ENCODE measurements at places on chromosomes 4 and X. TPM values are rescaled to one million over a fixed set of nuclear protein-coding genes. Genes with fewer than 3 reads are reported as not detected.
A peak's percentile ranks its signal among the peaks of the same experiment; 100 is the strongest.

DNA sequence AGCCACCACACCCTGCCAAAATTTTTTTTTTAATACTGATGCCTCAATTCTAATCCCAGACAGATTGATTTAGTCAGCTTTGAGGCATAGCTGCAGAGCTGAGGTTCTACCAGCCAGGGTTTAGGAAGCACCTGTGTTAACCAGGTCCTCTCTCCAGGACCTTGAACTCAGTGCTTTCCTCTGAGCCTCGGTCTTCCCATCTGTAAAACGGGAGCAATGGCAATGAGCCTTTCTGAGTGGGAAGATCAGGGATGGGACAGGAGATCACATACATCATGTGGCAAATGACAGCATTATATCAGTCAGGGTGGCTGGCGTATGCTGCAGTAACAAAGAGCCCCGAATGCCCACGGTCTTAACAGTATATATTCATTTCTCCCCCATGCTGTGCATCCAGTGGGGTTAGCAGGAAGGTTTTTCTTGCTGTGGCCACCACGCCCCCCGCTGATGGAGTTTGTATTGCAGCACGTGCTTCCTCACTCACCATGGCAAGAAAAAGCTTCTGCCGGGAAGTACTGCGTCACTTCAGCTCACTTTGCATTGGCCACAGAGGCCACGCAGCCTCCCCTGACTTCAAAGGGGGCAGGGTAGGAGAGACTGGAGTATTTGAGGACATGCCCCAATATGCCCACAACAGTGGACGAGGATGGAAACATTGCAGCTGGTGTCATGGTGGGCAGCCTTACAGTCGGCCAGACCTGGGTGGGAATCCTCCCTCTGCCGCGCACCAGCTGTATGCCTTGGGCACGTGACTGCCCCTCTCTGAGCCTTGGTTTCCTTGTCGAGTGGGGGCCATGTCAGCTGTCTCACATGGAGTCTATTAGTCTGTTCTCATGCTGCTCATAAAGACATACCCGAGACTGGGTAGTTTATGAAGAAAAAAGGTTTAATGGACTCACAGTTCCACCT, 24.1 kb upstream of the MRFAP1 start:
- DNase-seq: no peak

GRCh38 chr4:74675673-74676279, 118.5 kb downstream of the BTC start:
- peak; percentile 6 for DNase-seq

GRCh38 chrX:100328351-100328750, 81.7 kb downstream of the PCDH19 start:
- DNase-seq: no peak

Gene MAGEA9B
- total RNA-seq: not detected

- peak; percentile 70 for DNase-seq
Measured at GRCh38 chrX:16882702-16883486, 12.7 kb upstream of the RBBP7 start.

DNA sequence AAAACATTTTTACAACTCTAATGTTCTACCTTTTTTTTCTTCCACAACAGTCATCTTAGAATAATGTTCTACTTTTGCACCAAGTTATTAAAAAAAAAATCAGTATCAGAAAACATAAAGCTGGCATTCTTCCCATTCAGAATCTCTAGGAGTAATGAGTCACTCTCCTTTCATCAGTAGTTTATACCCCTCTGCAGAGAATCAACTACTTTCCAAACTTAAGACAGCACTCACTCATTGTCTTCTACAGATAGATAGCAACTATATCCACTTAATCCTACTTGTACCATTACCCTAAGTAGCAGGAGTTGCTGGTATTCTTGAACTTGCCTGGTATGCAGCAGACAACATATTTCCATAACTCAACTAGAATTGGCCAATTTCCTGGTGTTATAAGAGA, 3.2 kb downstream of the TIGD4 start:
- DNase-seq: no peak

Gene PLS3
- total RNA-seq: 1.3 TPM

- no peak for DNase-seq
Measured at GRCh38 chr4:89860971-89861370, 24.0 kb upstream of the SNCA start.

DNA sequence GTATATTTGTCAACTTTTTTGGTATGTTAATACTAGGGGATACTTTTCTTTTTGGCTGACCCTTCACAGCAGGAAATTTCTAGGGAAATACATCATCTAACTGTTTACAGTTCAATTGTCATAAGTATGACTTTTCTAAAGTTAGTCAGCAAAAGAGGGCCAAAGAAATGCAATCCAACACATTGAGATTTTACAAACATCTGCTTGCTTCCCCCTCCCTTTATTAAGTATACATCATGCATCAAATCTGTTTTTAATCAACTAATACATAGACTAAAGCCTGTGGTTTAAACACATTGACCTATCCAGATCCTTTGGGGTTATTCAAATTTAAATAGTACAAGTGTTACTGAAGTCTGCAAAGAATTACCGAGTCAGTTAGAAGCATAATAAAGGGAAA, 93.9 kb downstream of the MID1 start:
- DNase-seq: no peak

- no peak for DNase-seq
Measured at GRCh38 chrX:16465081-16465876, 184.7 kb upstream of the S100G start.

Gene CSAG2
- not detected for total RNA-seq

GRCh38 chr4:60345392-60345791, 854.7 kb upstream of the ADGRL3 start:
- no peak for DNase-seq

DNA sequence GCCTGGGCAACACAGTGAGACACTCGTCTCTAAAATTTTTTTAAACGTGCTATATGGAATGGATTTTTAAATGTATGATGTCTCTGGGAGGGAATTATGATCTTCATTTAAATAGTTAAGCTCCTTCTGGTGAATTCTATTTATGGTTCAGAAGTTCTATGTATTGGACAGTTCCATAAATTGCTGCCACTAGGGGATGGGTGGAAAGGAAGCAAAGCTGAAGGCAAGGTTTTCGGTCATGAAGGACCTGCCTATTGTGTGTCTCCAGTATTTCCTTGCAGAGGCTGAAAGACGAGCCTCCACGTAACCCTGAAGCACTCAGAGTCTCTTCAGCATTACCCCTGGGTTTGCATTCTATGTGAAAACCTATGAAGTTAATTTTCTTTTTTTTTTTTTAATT, 451.5 kb upstream of the FAT1 start:
- no peak for DNase-seq

DNA sequence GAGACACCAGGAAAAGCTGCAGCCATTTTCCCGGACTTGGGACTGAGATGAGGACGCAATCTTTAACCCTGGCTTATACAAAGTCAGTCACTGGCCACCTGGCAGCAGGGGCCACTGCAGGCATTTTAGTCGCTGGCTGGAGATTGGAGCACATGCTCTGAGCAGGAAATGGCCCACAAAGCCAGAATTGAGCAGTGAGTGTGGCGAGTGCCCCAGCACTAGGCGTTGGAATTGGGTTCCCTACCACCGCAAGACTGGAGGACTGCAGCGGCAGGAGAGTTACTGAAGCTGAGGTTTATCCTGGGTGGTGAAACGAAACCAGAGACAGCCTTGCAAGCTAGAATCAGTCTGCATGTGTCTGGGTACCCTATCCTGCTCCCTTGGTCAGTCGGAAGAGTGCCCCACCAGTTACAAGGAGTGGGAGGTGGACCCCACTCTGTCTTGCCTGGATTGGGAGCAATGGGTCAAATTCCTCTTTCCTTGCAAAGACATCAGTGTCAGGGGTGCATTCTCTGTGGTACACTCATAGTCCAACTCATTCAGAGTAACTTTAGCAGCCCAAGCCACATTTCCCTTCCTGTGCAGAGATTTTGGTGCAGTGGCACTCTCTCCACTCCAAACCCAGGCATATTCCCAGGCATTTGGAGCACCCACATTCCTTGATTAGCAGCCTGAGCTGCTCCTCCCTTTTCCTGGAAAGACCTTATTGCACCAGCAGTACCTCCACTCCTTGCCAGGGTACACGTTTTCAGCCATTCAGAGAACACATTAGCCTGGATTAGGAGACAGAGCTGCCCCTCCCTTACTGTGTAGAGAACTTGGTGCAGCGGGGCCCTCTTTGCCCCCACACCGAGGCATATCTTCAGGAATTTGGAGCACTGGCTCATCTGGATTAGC, 36.7 kb upstream of the PLK4 start:
- no peak for DNase-seq

Gene SEPTIN6
- 275 TPM for total RNA-seq

DNA sequence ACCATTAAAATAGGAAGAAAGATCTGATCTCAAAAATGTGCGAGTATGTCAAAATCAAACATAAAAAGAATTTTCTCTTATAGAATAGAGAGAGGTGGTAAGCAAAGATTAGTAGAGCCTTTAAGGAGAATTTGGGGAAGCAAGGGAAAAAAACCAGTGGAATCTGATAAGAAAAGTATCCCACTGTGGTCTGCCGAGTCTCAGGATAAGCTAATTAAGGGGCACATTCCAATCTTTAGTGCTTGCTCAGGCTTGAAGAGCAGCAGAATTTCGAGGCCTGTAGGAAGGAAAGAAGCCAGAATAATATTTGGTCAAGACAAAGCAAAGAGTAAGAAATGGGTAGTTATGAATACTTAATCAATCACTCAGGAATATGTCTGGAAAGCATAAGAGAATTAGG, 13.0 kb downstream of the STATH start:
- DNase-seq: no peak

DNA sequence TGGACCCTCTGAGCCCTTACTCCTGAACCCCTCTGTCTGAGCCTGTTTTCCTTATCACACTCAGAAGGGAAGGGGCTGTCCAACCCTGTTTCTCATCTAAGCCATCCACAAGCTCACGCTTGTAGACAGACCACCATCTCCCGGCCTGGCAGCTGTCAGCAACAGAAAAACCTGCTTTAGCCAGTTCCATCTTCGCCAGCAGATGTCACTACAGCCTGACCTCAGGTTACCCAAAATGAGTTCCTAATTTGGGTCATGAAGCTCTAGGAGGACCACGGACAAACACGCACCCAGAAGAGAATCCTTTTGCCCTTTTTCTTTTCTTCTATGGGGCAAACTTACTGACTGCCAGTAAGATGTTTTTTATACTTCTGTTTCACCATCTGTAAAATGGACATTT, 445.4 kb downstream of the BCOR start:
- DNase-seq: peak; percentile 12

- no peak for DNase-seq
Measured at GRCh38 chrX:133390676-133391075, 24.6 kb downstream of the GPC4 start.

GRCh38 chr4:77040270-77040669, 35.5 kb downstream of the CCNI start:
- DNase-seq: no peak

DNA sequence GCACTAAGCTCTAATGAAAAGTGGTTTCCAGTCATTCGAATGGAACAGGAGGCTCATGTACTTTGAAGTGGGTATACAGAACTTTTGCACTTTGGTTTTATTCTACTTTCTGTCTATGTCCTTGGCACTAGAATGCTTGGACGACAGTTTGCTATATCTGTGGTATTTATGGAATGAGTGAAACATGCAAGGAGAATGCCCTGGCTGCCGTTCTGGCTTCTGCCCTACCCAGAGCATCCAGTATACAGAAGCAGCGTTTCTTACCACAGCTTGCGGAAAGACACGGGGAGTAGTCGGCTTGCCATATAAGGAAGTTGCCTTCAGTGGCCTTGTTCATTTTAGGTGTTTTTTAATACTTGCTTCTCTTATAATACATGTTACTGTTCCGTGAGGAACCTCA, 98.0 kb downstream of the TBL1X start:
- DNase-seq: no peak

GRCh38 chr4:36269101-36269500, 12.3 kb upstream of the DTHD1 start:
- DNase-seq: peak; percentile 55

- no peak for DNase-seq
Measured at GRCh38 chr4:154658680-154659405, 46.4 kb upstream of the FGG start.

GRCh38 chr4:182091128-182091527, 152.1 kb upstream of the TENM3 start:
- no peak for DNase-seq

Gene NDP
- not detected for total RNA-seq

Data from activated T-cell treated with anti-CD3 and anti-CD28 coated beads, Interleukin-2, amount 50 U/mL, for 72 hours (primary cell).